ENCODE measurements at places on chromosomes 5 and 9.
A peak's percentile ranks its signal among the peaks of the same experiment; 100 is the strongest.

- DNase-seq, result no peak
These were observed 17.2 kb downstream of the PITX1 start for GRCh38 chr5:135016861-135017290.

DNA sequence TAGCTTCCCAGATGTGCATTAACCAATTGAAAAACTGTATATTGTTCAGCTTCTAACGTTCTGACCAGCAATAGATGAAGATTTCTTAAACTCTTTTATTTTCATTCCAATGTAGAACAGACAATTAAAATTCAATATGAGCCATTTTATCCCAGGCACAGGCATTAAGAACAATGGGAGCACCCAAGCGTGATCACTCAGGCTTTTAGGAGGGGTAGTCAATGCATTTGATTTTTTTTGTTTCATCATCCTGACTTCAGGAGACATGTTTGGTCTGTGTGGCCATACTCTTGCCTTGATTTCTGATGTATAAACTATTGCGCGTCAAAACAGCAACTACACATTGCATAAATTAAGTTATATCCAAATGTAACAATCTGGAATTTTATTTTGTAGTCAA is 653.0 kb upstream of the RORB start:
- DNase-seq, result no peak

GRCh38 chr5:73487815-73488214 is 10.4 kb upstream of the BTF3 start:
- no peak for DNase-seq

DNA sequence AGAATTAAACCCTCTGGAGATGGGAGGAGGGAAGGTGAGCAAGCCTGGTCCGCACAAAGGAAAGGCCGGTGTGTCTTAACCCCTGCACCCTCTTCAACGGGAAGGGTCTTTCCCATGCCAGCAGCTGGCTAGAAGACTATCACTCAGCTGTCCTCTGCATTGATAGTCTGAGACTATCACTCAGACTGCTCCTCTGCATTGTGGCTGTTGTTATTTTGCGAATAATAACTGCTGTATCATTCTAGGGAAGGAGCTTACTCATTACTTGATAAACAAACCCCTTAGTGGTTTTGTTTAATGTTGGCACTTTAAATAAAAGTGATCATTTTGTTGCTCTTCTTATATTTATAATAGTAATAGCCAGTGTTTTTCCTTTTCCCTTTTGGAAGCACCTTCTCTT is 8.1 kb downstream of the TRIP13 start:
- no peak for DNase-seq

DNA sequence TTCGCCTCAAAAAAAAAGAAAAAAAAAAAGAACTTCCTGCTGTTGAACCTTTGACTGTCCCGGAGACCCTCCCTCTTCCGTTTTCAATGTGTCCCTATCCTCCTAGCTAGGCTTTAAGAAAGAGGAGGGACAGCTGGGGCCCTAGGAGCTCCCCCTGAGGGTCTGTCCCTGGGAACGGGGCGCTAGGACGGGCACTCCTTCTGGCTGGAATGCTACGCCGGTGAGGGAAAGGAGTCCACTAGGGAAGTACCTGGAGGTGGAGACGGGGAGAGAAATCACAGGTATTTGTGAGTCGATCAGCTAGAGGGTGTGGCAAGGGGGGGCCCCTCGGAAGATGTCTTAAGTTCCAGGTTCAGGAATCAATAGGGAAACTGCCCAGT is 4.6 kb downstream of the SIT1 start:
- DNase-seq, result no peak

GRCh38 chr5:17259630-17260257 is 42.3 kb downstream of the BASP1 start:
- no peak for DNase-seq

- DNase-seq, result no peak
These were observed 193.2 kb downstream of the GADD45G start for GRCh38 chr9:89797937-89798455.

GRCh38 chr5:136034984-136035383 is 6.2 kb downstream of the TGFBI start:
- no peak for DNase-seq

DNA sequence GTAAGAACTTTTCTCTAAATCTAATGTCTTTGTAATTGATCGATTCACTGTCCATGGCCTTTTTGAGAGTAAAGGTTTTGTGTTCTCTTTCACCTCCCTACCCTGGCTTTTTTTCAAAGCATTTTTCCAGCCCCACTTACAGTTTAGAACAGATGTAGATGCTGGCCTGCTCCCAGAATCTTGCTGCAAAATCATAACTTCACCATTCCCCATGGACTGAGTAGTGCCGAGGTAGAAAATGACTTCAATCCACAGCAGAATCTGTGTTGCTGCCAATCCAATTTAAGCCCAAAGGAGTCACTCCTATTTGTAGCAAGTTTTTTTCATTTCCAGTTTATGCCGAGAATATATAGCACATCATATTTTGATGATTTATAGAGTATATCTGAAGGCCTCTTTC is 46.5 kb upstream of the CEMIP2 start:
- no peak for DNase-seq

DNA sequence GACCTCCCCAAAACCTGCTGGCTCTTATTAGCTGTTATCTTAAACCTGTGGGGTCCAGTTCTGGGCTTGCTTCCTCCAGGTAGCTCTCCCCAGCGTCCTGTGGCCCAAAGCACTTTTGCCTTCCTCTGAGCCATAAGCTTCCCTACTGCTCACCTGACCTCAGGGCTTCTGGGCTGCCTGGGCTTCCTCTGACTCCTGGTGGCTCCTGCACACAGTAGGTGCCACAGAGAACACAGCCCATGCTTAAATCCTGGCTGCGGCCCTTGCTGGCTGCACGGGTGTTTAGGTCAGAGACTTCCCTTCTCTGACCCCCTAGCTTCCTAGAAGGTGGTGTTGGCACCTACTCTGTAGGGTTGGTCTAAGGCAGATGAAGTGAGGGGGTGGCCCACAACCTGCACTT is 2.5 kb downstream of the RALGDS start:
- no peak for DNase-seq

DNA sequence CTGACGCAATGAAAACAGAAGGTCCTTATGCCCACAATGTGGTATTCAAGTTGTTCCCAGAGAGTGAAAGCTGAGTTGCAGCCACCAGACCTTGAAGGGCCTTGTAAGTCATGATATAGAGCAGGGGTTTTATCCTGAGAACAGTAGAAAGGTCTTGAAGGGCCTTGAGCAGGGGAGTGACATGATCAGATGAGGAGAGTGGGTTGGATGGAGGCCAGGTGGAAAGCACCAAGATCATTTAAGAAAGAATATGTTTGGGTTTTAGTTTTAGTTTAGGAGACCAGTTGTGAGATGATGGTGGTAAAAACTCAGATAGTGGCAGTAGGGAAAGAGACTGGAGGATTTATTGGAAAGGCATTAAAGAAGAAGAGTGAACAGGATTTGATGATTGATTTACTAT is 5.9 kb downstream of the ITGA2 start:
- no peak for DNase-seq

DNA sequence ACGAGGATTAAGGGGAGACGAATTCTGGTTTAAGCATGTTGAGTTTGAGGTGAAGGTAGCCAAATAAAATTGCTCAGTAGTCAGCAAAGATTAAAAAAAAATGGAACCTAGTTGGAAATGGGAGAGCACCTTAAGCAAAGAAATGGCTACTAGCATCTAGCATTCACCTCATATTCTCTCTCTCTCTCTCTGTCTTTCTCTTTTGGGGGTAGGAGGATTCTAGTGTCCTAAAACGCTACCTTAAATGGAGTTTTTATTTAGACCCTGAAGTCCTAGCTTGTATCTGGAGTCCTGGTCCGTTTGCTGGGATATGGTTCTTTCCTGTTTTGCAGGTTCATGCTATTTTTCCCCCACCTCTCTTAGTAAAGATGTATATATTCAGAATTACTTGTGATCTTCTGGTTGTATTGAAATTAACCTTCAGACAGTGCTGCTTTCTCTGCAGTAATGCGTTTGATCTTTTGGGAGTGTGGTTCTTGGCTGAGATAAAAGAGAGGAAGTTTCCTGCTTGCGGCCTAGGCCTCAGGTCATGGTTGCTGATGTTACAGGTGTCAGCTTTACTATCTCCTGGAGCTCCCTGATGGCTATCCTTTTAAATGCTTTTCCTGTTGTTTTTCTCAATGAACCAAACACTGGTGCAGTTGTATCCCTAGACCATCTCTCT is 8.0 kb downstream of the TGFBR1 start:
- no peak for DNase-seq

- DNase-seq, result no peak
These were observed 73.0 kb upstream of the NR4A3 start for GRCh38 chr9:99748676-99749075.

DNA sequence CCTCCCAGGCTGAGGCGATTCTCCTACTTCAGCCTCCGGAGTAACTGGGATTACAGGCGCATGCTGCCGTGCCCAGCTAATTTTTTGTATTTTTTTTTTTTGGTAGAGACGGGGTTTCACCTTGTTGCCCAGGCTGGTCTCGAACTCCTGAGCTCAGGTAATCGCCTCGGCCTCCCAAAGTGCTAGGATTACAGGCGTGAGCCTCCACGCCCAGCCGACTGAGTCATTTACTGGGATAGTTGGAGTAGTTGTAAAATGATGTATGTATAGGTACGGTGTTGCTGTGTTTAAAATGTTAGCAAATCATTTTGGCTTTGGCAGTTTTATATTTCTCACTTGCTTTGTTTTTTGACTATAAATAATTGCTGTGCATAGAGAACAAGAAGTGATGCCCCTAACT is 209.4 kb downstream of the ADAMTSL1 start:
- DNase-seq, result no peak

GRCh38 chr5:72523960-72524582 is 16.9 kb upstream of the ZNF366 start:
- DNase-seq, result peak; percentile 31

DNA sequence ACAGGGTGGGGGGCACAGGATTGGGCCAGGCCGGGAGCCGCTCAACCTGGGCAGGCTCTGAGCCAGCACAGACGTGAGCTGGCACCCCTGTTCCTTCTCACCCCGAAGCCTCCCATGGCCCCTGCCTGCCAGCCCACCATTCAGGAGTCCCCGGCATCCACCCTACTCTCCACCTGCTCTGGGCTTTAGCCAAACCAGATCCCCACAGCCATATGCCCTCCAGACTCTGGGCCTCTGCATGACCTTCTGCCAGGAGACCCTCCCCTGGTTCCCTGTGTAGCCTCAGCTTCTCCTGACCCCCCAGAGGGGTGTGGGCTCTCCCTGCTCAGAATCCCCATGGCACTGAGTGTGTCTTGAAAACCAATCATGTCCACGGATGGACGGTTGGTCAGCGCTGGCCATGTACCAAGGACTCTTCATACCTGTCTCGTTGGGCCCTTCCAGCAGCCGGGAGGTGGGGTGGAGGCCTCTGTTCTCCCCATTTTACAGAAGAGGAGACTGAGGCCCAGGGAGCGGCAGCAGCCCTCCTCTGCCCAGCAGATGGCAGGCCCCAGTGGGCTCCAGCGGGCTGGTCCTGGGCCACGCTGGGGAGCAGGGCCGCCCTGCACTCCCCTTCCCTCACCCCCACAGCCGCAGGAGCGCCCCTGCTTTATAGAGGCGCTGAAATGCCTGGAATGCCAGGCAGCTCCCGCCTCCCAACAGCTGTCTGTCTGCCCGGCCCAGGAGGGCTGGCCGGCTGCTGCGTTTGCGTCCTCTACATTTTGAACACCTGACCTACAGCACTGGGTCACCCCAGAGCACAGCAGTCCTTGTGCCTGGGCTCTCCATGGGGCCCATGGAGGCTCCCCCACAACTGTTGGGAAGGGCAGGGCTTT is 3.5 kb upstream of the MYMK start:
- no peak for DNase-seq

- no peak for DNase-seq
These were observed 251.7 kb downstream of the DENND1A start for GRCh38 chr9:123678038-123678877.

DNA sequence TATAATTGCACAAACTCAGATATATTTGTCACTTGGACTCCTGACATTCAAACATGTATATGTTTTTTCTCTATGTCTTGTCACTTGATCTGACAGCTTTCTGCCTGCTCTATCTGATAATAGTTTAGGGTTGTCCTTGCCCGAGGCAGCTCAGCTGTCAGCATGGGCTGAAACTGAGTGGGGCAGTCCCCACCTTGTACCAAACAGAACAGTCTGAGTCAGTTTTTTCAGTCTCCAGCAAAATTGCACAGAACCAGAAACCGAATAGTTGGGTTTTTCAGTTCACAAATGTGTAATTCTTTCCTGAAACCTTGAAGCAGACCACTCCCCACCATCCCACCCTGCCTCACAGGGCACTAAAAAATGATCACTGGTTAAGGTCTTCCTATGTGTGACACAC is 9.5 kb upstream of the HAND1 start:
- no peak for DNase-seq

DNA sequence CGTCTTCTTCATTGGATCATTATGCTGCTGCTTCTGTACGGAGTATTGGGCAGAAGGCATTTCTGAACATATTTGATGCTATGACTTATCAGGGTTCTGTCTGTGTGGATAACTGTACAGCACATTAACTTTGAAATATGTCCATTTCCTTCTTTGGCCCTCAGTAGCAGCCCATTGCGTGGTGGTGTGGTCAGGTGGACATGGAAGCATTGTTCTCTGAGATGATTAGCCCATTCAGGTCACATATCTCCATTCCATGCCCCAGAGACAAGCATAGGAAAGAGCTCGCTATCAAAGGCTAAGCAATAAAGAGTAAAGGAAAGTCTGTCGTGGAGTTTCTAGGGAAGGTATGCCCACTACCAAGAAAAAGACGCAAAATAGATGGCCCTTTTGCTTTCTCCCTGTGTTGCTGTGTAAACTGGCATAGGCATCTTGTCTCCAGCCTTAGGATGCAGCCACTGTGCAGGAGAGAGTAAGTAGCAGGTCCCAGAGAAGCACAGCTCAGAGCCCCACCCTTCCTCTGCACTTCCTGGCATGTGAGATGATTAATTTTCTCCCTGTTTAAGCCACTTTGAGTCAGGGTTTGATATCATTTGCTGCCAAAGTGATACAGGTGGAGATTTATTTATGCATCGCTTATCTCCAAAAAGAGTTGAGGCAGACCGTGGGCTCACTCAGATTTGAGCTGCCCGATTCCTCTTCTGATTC is 221.9 kb downstream of the PDZD2 start:
- DNase-seq, result no peak

DNA sequence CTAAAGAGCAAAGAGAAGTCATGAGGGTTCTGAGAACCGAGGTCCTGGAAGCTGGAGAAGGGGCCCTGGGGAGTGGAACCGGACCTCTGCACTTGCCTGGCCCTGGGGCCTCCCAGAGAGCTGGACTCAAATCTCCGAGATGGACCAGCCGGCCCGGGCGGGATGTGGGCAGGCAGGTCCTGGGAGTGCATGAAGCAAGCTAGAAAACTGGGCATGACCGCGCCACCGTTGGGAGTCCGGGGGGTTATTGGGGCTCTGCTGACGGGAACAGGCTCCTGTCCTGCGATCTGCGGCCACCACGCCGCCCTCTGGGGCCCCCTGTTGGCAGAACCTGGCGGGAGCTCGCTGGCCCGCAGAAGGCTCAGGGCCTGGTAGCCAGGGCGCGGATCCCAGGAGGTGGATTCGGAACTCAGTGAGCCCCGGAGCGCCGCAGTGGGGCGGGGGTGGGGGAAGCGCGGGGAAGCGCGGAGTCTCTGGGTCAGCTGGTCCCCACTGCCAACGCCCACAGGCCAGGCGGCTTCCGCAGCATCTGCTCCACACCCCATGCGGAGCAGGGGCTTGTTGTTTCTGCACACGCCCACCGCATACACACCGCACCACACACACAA is 150.6 kb downstream of the ERCC6L2 start:
- DNase-seq, result no peak

Measured in RCC 7860 (cell line).